ENCODE measurements at places on chromosomes 6 and 20.

GRCh38 chr6:101458336-101458735 is 64.8 kb downstream of the GRIK2 start:
- DNase-seq: peak; percentile 86

- no peak for DNase-seq
These were observed 75.8 kb upstream of the IYD start for GRCh38 chr6:150293019-150293418.

GRCh38 chr6:37615564-37616340 is 81.9 kb downstream of the MDGA1 start:
- DNase-seq: no peak

DNA sequence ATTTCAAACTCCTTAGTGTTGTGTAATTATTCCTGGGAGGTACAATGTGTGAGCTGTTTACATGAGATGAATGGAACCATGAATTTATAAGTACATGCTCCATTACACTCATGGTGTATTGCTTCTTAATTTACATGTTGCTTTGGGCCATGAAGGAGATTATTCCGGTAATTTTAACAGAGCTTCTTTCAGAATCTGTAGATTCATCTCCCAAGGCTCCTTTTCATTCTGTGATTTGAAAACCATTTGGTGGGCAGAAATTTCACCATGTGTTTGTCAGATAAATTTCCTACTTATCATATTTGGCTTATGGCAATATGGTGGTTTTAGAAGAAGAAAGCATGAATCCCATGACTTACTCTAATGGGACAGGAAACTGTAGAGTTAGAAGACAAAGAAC is 421.6 kb upstream of the EYS start:
- DNase-seq: no peak

DNA sequence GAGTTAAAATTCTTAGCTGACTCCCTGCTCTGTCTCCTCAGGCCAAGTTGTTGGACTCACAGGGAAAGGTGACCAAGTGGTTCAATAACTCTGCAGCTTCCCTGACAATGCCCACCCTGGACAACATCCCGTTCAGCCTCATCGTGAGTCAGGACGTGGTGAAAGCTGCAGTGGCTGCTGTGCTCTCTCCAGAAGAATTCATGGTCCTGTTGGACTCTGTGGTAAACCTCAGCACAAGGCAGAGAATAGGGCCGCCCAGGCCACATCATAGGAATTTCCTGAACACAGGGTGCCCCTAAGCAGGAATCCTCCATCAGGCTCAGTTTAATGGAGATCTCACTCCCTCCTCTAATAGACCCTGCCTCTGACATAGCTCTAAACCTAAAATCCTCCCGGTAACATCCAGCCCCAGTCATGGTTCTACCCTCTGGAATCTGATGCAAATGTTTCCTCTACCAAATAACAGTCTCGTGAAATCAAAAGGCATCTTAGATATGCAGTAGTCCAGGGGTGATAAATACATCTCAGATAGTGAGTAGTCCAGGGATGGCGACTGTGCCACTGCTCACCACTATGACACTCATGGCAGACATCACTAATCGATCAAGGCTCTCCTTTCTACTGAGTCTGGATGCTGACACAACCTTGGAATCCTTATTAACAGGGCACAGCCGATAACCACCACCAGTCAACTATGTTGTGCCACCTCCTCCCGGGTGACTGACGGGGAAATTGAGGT is 18.3 kb downstream of the BPIFB1 start:
- no peak for DNase-seq

GRCh38 chr6:170110201-170111140 is 180.4 kb downstream of the DLL1 start:
- no peak for DNase-seq

- no peak for DNase-seq
These were observed 3.8 kb downstream of the RIN2 start for GRCh38 chr20:19761841-19762240.

DNA sequence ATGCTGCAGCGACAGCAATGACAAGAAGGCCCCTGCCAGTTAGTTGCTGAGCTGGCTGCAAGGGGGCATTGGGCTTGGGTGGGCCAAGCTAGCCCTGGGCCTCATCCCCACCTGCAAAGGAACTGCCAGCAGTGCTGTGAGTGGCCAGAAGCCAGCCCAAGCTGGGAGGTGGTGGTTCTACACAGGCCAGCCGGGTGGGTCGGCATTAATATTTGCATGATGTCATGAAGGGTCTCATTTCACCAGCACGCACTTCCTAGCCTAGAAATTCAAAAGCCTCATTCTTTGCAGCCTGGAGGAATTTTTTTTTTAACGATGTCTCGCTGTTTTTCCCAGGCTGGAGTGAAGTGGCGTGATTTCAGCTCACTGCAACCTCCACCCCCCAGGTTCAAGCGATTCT is 62.0 kb downstream of the IYD start:
- DNase-seq: no peak

- DNase-seq: no peak
These were observed 113.8 kb downstream of the TAF4 start for GRCh38 chr20:61951695-61952533.

DNA sequence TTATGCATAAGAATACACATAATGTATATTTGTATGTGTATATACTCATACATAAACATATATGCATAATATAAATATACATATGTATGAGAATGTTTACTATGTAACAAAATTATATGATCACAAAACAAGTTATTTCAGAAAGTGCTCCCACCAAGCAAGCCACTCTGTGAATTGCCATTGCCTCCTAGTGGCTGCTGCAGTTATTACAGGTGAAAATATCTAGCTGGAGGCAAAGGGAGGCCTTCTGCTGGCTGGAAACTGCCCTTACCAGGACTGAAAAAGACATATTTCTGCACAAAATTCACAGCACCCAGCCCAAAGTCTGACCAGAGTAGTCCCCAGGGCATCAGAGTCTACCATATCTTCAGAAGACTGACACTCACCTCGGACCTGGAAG is 14.4 kb upstream of the ADAM33 start:
- DNase-seq: no peak

DNA sequence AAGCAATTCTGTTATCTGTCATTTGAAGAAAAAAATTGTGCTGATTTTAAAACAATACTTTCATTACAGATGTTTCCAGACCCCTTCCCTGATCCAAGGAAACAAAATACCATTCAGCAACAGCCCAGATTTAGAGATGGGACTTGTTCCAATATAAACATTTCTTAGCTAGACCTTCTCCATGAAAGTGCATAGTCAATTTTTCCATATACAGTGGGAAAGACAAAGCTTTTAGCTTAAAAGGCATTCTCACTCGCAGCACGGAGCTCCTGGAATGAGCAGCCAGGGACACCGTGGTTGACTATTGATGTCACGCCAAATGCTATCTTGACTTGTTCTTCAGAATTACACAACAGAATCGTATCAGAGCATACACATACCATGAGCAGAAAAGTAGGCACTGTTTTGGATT is 21.5 kb downstream of the LAMA4 start:
- DNase-seq: no peak

GRCh38 chr20:13745784-13746183 is 38.9 kb downstream of the ESF1 start:
- DNase-seq: no peak

- DNase-seq: no peak
These were observed 48.6 kb downstream of the CDH4 start for GRCh38 chr20:61300709-61301108.

- no peak for DNase-seq
These were observed 9.2 kb downstream of the GTSF1L start for GRCh38 chr20:43717616-43717995.

GRCh38 chr6:12391472-12391871 is 101.3 kb downstream of the EDN1 start:
- no peak for DNase-seq

All from cerebellar cortex (tissue), 1 donor.